Kidney capillary endothelial cell (primary cell): ENCODE measurements at places on chromosomes 12 and 14.

DNA sequence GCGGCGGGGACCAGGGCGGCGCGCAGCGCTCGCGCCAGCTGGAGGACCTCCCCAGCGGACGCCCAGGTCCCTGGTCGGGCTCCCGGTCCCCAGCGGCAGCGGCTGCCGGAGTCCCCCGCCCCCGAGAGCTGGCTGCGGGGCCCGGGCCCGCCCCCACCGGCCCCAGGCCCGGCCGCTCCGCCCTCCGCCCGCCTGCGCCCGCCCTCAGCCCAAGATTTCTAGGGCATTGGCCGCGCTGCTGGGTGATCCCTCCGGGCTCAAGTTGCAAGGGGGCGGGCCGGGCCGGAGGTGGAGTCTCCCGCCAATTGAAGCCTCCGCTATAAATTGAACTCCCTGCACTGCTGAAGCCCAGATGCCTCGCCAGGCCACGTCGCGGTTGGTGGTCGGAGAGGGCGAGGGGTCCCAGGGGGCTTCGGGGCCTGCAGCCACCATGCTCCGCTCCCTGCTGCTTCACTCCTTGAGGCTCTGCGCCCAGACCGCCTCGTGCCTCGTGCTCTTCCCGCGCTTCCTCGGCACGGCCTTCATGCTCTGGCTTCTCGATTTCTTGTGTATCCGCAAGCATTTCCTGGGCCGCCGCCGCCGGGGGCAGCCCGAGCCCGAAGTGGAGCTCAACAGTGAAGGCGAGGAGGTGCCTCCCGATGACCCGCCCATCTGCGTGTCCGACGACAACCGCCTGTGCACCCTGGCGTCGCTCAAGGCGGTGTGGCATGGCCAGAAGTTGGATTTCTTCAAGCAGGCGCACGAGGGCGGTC is at the start of gene DIO3:
TSS of gene DIO3 (plus strand) at position 351 of the 752 bp plus-strand sequence.
- DNase-seq, result no peak

GRCh38 chr12:59396519-59396918 is 199.3 kb upstream of the SLC16A7 start:
- DNase-seq, result no peak

GRCh38 chr14:51691176-51691575 is 39.5 kb downstream of the FRMD6 start:
- no peak for DNase-seq

DNA sequence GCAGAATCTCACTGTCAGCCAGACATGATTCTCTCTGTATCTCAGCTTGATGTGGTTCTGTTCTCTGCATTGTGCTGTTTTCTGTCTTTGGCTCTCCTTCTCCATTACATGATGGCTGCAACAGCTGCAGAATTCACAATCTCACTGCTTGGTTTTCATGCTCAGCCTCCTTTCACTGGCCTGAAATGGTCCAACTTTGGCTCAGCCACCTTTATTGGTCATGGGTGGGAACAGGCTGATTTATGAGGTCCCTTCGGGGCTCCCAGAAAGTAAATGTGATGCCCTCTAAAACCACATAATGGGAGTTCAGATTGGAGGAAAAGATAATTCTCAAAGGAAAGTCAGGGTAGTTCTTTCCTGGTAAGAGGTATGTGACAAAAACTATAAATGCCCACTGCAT is 597.0 kb downstream of the ETNK1 start:
- no peak for DNase-seq

DNA sequence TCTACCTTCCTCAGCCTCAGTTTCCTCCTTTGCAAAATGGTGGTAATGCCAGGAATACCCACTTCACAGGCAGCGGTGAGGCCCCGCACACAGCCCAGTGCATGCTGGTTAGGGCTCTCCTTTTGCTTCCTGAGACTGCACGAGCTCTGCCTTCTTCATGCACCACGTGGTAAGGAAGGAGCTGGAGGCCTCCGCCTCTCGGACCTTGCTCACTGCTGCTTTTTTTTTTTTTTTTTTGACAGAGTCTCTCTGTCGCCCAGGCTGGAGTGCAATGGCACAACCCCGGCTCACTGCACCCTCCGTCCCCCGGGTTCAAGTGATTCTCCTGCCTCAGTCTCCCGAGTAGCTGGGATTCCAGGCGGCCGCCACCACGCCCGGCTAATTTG is 18.1 kb downstream of the TAMALIN start:
- DNase-seq, result no peak

DNA sequence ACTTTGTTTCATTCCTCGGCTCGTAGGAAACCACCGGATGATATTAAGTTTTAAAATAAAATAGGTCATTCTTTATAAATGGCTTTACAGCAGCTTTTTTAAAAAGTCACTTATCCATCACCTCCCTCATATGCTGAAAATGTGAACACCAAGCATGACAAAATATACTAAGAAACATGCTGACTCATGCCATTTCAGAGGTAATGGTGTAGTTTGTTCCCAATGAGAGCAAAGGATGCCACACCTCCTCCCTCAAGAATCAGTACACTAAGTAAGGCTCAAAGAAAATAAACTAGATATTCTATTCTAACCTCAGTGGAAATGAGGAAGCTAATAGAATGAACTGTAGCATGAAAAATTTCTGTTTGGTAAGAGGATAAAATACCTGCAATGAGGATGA is 5.5 kb upstream of the DIO2 start:
- DNase-seq, result no peak

DNA sequence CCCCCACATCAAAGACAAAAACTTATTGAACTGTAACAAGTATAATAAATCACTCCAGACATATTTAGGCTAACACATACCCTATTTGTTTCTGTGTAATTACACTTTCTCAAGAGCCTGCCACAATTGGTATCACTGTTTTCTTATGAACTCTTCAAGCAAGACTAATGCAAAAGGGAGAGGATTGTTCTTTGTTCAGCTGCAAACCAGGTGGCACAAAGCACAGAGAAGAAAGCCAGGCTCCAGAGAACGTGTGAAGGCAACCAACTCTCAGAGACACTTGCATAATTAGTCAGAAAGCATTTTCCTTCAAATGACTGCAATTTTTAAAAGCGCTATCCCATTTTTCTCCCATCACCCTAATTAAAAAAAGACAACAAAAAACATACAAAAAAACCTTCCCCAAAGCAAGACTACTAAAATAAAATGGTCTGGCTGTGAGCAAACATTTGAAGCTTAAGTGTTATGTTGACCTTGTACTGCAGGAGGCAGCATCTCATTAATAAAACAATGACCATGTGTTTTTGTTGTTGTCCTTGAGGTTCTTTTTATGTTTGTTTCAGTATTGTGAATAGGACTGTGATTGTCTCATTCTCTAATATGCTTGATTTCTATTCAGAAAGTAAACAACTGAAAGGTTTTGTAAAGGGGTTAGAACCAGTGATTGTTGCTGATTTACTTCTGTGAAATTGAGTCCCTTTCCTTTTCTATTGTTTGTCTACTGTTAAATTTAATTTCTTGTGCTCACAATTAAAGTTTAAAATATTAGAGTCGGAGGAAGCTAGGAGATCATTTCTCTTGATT is 452.7 kb upstream of the PDE3A start:
- DNase-seq, result peak; percentile 57

GRCh38 chr14:20428802-20429201 is 7.2 kb downstream of the KLHL33 start:
- DNase-seq, result no peak

DNA sequence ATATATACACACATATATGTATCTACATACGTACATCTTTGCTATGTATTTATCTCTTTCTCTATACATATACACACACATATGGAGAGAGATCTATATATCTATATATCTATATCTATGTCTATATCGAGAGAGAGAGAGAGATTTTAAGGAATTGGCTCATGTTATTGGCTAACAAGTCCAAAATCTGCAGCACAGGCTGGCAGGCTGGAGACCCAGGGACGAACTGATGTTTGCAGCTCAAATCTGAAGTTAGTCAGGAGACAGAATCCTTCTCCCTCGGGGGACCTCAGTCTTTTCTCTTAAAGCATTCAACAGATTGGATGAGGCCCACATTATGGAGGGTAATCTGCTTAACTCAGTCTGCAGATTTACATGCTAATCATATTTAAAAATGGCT is 40.7 kb upstream of the DACT1 start:
- DNase-seq, result no peak

DNA sequence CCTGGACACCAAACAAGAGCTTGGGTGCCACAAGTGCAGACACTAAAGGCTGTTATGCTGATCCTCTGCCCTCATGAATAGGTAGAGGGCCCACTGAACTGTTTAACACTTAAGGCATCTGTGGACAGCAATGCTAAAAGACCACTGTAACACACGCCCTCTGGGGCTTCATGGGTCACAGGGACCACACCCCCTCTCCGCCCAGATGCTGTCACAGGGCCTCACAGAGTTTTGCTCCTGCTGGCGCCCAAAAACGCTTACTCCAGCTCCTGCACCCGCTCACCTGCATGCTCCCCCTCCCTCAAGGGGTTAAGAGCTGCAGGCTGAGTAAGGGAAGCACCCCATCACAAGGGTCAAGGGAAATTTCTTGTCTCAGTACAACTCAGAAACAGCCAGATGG is 141.8 kb upstream of the NUDT4 start:
- DNase-seq, result no peak

GRCh38 chr12:26241080-26241479 is 45.7 kb downstream of the SSPN start:
- DNase-seq, result no peak

- no peak for DNase-seq
Observed at GRCh38 chr14:35708062-35708461, 101.0 kb downstream of the RALGAPA1 start.

DNA sequence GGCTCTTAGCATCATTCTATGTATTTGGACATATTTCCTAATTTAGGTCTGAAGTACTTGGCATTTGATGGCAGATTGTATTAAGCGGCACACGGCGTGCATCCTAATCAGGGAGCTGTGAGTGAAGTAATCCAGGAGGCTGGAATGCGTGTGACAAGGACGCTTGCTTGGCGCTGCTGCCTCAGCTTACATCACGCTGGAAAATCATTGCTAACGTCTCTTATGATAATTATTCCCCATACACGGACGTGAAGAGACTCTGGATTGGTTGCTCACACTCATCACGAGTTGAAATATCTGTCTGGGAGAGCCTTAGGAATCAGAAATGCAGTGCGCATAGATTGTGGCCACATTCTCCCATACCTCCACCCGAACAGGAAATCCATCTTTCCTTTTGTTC is 85.3 kb downstream of the FBXW8 start:
- no peak for DNase-seq

- no peak for DNase-seq
Observed at GRCh38 chr12:101727098-101727497, 12.2 kb downstream of the SYCP3 start.

DNA sequence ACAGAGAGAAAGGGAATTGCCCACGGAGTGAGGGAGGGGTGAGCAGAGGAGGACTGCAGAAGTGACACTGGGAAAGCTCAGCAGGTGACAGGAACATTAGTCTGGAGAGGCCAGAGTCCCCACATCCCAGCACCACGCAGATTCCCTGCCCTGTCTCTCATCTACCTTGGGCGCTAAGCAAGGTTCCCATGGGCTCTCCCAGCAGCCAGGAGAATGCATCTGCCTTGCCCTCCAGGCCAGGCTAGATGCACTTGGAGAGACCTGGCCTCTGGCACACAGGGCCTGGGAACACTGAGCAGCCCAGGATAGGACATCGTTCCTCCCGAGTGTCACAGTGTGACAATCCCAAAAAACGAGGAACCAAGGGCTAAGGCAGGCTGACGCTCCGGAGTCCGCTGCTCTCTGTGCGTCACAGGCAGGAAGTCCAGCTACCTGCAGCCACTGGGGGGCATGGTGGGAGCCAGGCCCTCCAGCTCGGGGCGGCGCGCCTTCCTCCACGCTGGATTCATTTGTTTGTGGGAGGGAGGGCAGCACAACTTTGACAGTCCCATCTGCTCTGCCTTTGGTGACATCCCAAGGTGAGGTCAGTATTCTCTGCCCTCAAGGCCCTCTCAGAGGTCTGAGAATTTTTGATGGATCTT is 5.4 kb upstream of the NGB start:
- DNase-seq, result no peak

GRCh38 chr12:85308374-85308773 is 28.4 kb downstream of the ALX1 start:
- DNase-seq, result no peak

GRCh38 chr14:71711125-71711524 is 221.1 kb upstream of the RGS6 start:
- no peak for DNase-seq

DNA sequence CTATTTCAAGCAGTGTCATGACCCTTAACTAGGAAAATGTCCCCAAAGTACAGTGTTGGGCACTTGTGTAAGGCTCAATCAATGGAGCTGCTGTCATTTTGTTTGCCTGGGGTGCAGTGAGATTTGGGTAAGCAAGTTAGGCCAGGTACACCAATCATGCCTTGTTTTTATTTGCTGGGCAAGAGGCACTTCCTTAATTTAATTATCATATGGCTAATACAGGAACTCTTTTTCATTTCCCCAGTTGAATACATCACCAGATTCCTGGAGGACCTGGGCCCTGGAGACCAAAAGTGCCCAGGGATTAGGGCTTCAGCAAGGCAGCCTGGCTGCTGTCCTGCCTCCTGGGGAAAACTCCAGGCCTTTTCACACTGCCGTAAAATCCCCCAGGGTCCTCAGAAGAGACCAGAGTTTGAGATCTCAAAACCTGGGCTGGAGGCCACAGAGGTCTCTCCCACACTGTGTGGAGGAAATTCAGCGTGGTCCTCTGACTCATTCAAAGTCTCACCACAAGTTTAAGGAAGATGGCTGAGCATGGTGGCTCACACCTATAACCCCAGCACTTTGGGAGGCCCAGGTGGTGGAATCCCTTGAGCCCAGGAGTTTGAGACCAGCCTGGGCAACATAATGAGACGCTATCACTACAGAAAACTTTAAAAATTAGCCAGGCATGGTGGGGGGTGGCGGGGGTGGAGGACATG is 28.4 kb upstream of the FOXN3 start:
- DNase-seq, result no peak

DNA sequence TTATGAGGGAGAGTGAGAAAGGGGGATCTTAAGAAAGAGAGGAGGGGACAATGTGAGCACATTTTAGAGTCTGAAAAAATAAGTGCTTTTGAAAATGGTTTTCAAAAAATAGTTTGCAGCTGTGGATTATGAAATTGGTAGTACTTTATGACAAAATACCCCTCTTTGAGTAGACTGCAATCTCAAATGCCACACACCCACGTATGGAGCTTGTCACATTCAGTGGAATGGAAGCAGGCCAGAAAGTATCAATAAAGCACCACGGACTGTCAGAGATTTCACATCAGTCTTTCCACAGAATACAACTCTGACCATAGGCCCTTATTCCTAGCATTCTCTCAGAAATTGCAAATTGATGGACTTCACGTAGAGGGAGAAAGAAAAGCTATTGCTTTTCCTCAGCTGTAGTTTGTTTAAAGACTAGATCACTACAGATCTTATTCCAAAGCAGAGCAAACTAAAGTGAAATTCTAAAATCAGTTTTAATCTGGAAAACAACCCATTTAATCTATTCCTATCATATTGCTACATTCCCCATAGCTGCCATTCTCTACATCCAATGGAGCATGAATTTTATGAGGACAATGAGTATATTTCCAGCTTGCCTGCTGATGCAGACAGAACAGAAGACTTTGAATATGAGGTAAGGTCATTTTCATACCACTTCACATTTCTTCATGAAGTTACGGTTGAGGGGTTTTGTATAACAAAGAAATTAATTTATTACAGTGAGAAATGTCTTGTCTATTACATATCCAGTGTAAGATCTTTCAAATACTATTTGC is 321.3 kb downstream of the PDZRN4 start:
- DNase-seq, result no peak

GRCh38 chr14:94633121-94633520 is 20.9 kb downstream of the SERPINA3 start:
- DNase-seq, result no peak

GRCh38 chr14:68191567-68192321 is 372.2 kb downstream of the RAD51B start:
- no peak for DNase-seq

- no peak for DNase-seq
Observed at GRCh38 chr12:117499759-117500485, 138.5 kb upstream of the NOS1 start.
